NCI-H524 (cell line): ENCODE measurements at places on chromosomes 3 and 15.

- no peak for DNase-seq
These were observed 1.0 kb downstream of the LEKR1 start for GRCh38 chr3:156826896-156827882.

GRCh38 chr3:139518306-139518705 is 21.2 kb downstream of the RBP1 start:
- DNase-seq, result no peak

DNA sequence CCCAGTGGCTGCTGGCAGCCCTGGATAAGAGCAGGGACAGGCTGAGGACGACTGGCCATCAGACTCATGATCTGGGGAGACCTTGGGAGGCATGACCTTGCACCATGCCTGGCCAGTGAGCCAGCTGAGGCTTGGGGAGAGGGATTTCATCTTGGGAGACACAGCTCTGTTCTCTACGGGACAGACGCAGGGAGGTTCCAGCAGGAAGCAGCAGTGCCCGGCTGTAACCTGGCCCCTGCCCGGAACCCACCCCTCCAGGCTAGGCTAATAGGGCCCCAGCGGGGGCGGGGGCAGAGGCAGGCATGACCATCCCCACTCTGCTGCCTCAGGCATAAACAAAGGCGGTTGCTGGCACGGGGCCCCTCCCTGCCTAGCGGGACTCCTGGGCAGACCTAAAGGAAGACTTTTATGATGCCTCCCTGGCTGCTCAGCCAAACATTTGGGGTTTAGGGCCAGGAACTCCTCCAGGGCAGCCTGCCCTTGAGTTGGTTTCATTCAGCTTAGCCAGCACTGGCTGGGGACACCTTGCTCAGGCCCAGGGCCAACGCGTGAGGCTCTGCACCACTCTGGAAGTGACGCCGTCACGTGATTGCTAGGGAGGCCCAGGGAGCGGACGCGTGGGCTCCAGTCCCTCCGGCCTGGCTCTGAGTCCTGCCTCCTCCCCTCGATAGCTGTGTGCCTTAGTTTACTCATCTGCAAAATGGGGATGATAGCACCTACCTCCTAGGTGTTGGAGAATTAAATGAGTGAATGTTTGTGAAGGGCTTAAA is 27.6 kb downstream of the HDAC11 start:
- no peak for DNase-seq

DNA sequence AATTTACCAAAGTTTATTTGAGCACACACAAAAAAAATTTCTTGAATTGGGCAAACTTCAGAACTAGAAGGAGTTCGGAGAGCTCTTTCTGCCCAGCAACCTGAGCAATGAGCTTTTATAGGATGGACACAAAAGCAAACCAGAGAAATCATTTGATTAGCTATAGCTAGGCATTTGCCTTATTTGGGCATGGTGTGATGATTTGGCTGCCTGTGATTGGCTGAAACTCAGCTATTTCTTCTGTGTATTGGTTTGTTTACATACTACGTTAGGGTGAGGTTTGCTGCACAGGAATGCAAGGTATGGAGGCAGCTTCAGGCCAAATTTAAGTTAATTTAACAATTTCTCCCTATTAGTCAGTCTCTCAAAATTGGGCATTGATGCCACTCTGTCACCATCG is 65.1 kb downstream of the NEK11 start:
- DNase-seq, result no peak

DNA sequence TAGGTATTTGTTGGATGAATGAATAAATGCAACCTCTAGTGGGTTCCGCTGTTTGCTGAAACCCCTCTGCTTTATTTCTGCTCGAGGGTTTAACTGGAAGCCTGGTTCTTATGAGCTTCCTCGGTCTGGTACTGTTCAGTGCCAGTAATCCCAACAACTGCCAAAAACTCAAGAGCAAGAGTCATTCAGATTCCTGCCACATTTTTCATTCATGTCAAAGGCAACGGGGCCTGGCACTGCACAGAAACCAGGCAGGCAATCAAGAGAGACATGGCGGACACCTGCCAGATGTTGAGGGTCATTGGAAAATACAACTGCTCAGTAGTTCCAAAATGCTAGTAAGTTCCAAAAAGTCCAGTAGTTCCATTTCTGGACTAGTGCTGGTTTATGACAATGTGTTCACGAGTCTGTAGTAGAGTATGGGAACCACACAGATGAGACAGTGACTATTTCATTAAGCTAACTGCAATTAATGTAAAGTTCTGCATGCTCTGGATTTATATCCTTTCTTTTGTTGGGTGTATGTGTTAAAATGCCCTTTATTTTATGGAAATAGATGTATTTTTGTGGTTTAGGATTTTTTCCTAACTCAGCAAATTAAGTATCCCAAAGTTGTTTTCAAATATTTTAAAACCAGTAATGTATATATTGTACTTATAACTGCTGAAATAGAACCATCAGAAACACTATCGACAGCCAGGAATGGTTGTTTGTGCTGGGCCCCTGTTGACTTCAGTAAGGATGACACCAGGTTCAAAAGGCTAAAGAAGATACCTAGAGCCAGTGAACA is 22.7 kb upstream of the TMEM41A start:
- no peak for DNase-seq

- DNase-seq, result no peak
These were observed 10.4 kb upstream of the KLF13 start for GRCh38 chr15:31316135-31316795.

GRCh38 chr3:32395496-32395895 is 3.8 kb downstream of the CMTM7 start:
- no peak for DNase-seq

DNA sequence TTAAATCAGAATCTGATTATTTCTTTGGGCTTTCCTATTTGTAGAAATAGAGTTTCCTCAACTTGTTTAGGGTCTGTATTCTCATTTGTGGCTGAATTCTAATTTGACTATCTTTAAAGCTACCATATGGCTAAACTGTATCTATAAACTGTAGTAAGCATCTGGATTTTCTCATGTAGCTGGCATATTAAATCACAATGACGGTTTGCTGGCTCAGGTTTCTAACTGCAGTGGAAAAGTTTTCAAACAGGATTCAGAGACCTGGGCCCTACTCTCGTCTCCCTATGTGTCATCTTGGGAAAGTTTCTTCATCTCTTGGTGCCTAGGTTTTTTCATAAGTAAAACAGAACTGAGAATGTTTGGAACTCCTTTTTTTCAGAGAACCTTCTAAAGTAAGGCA is 68.3 kb downstream of the GALK2 start:
- peak; percentile 60 for DNase-seq

DNA sequence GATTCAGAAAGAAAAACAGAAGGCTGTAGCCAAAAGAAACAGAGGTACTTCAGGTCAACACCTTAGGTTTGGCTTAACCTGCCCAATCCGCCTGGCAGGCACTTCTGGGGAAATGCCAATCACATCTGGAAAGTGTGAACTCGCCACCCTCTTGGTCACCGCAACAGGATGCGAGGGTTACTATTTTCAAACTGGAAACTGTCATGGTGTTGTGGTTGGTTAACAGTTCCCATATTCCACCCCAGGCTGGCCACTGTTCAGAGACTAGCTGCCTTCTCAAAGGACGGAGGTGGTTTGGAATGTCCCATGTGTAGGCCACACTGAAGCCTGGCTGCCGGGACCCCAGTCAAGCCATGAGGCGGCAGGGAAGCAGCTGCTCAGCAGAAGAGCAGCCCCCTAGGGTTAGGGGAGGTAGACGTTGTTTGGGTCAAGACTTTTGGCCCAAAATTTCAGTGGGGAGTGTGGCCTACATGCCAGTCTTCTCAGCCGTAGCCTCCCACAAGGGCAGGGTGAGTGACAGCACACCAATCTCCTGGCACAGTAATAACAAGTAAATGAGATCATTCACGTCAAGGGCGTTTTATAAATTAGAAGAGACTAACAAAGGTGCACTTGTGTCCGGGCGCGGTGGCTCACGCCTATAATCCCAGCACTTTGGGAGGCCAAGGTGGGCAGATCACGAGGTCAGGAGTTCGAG is 54.6 kb downstream of the UMPS start:
- no peak for DNase-seq

DNA sequence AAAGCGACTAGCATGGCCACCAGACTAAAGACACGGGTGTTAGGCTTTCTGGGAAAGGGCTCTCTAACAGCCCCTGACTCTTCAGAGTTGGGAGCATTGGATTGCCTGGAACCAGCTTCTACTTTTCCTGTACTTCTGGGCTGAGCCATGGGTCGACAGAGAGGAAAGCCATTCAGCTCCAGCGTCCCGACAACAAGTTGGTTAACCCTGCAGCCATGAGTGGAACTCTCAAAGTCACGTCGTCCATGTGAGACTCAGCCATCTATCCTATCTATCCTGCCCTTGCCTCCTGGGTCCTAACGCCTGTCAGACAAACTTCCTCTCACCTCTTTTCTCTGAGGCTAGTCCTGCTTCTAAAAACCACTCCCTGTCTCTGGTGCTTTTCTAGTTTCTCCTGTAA is 32.6 kb upstream of the TBC1D5 start:
- no peak for DNase-seq

- DNase-seq, result no peak
These were observed 77.8 kb downstream of the PDZRN3 start for GRCh38 chr3:73546961-73547360.

DNA sequence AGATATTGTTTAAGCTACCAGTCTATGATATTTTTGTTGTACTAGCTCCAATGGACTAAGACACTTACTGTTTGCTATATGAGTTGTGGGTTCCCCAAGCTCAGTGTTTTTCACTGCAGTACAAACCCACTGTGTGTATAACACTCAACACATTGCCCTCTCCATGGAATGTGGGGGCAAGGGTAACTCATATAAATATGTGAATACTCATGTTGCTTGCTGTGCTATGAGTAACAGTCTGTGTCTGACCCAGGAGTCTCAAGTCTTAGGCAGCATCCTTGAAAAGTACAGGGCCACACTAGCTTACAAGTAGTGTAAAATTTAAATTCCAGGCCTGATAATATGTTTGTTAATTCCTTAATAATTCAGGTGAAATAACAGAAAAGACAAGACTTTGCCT is 22.5 kb upstream of the CNTN3 start:
- DNase-seq, result no peak

DNA sequence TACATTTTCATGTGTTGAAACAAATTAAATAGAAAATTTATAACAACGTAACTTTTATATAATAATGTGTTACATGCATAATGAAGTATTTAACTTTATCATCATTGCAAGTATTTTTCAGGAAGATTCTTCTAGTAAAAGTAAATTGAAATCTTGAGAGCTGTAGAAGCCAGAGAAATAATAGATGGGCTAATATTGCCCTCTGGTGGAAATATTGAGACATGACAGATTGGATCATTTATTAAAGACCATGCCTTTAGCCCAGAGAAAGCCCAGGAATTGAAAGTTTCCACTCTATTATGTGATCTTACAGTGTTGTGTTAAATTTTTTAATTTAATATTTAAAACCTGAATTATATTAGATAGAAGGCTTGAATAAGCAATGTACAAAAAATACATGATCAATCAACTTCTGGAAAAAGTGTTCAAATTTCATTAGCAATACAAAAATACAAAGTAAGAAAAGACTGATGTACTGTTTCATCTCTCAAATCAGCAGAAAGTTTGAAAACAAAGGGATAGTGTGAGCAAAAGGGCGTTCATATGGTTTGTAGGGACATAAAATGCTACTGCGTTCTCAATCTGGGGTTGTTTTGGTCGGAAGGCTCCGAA is 52.7 kb upstream of the SPTSSB start:
- peak; percentile 61 for DNase-seq

GRCh38 chr3:64188810-64189560 is 36.3 kb downstream of the PRICKLE2 start:
- DNase-seq, result no peak

GRCh38 chr3:150409512-150410310 is 1.6 kb downstream of the TSC22D2 start:
- DNase-seq, result peak; percentile 49

GRCh38 chr3:123028233-123028828 is 768 bp upstream of the SEMA5B start:
- DNase-seq, result peak; percentile 89

DNA sequence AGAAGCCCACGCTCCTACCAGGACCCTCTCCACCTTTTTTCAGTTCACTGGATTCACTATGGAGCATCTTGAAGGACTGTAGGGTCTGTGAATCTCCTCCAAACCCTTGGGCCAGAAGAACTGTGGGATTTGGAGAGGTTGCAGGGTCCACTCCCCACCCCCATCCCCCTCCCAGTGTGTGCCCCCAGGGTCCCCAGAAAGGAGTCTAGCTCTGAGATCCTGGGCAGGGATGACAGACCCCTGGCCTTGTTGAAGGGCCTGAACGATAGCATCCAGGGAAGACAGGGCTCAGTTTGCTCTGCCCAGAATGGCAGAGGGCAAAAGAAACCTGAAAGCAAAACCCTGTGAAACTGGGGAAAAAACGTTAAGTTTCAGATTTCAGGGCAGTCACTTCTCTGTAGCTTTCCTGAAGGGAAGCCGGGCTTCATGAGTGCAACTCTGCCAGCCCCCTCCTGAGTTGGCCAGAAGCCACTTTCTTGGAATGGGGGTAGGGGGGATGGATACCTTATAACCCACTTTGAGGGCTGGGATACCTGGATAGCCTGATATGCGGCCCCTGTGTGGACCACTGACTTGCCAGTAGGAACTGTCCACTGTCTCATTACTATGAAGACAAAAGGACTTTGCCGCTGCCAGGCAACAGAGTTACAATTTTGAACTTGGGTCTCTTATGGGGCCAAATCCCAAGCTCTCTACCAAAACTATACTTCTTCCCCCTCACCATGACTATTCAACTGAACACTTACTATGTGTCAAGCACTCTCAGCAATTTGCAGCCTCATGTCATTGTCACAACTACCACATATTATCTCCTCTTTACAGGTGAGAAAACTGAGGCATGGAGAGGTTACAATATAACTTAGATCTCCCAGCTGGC is 1.6 kb upstream of the CISH start:
- DNase-seq, result no peak

DNA sequence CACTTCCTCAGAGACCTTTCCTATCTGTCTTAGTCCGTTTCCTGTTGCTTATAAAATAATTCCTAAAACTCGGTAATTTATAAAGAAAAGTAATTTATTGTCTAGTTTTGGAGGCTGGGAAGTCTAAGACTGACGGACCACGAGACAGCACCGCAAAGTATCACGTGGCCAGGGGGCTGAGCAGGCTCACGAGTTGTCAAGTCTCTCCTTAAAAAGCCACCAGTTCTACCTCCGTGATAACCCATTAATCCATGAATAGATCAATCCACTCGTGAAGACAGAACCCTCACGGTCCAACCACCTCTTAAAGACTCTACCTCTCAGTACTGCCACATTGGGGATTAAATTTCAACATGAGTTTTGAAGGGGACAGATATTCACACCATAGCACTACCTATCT is 821 bp downstream of the LINS1 start:
- DNase-seq, result no peak
